T1000 (cell line): ENCODE measurements at places on chromosomes 7 and 10.
A peak's percentile ranks its signal among the peaks of the same experiment; 100 is the strongest.

DNA sequence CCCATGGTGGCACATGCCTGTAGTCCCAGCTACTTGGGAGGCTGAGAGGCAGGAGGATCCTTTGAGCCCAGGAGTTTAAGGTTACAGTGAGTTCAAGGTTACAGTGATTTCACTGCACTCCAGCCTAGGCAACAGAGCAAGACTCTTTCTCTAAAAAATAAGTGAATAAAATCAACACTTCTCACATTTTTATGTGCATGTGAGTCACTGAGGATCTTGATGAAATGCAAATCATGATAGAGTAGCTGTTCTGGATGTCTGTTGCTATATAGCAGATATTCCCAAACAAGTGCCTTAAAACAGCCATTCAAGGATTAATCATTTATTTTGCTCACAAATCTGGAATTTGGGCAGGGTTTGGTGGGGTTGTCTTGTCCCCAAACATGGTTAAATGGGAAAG is 62.3 kb upstream of the ARHGAP12 start:
- DNase-seq: no peak

- no peak for DNase-seq
These were observed 40.5 kb downstream of the PWWP2B start for GRCh38 chr10:132437541-132437950.

DNA sequence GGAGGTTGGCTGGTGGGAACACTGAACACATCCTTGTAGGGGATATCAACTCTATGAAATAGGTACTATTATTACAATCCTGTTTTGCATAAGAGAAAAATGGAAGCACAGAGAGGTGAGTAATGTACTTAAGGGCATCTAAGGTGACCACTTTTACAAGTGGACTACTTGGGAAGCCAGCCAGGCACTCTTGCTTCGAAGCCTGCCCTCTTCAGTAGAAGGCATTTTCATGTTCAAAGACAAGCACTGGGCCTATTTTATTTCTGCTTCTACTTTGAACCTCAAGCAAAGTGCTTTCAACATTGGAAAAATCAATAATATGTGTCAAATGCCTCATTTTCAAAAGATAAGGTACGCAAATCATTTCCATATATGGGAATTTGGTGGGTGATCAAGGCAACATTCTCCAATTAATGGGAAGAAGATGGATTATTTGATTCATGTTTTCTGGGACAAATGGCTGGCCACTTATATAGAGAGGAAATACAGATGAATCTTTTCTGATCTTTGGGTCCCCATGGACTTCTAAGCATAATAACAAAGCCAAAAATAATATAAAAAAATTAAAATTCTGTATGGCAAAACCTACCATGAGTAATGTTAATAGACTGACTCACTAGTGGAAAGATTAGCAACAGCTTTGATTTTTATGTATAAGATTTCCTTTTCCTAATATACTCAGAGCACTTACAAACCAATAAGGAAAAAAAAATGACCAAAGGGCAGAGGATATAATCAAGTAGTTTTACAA is 270.2 kb downstream of the FRMD4A start:
- no peak for DNase-seq

GRCh38 chr7:97024209-97025129 is at the start of gene DLX5:
TSS of gene DLX5 (minus strand) at chr7:97024831. CDS start at chr7:97024623, 208 bp downstream.
- DNase-seq: no peak

GRCh38 chr10:36547965-36548364 is 577.4 kb upstream of the ANKRD30A start:
- DNase-seq: no peak

GRCh38 chr10:104396581-104396980 is 42.9 kb downstream of the CFAP58 start:
- no peak for DNase-seq

DNA sequence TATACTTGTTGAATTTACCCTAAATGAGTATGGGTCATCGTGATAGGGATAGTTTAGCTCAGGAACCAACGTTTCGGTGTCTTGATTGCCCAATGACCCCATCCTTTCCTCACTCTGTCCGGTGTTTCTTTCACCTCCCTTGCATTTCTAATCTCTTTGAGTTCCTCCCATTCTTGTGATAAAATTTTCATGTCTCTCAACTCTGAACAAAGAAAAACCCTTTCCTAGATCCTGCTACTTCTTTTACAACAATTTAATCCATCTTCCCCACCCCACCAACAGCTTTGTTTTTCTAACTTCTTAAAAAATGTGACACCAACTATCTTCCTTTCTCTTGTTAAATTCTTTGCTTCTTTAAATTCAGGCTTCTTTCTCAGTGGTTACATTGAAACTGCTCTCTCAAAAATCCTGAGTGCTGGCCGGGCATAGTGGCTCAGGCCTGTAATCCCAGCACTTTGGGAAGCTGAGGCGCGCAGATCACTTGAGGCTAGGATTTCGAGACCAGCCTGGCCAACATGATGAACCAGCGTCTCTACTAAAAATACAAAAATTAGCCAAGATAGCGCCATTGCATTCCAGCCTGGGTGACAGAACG is 130.3 kb upstream of the MINDY3 start:
- no peak for DNase-seq

- no peak for DNase-seq
These were observed 5.7 kb downstream of the ELN start for GRCh38 chr7:74033372-74034311.

DNA sequence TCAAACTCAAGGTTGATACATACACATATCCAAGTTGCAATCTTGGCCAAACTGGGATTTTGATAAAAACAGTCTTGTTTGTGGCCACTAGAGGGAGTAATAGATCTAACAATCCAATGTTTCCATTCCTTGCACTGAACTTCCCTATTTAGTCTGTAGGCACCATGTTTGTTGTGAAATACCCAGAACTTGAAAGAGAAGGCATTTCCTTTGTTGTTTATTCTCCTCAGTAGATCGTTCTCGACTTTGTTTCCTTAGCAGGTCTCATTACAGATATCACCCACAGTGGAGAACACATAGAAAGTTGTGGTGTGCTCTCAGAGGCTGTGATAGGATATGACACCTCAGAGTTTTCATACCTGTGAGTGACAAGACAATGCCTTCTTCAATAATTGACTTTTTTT is 70.3 kb upstream of the MXI1 start:
- DNase-seq: peak; percentile 6

DNA sequence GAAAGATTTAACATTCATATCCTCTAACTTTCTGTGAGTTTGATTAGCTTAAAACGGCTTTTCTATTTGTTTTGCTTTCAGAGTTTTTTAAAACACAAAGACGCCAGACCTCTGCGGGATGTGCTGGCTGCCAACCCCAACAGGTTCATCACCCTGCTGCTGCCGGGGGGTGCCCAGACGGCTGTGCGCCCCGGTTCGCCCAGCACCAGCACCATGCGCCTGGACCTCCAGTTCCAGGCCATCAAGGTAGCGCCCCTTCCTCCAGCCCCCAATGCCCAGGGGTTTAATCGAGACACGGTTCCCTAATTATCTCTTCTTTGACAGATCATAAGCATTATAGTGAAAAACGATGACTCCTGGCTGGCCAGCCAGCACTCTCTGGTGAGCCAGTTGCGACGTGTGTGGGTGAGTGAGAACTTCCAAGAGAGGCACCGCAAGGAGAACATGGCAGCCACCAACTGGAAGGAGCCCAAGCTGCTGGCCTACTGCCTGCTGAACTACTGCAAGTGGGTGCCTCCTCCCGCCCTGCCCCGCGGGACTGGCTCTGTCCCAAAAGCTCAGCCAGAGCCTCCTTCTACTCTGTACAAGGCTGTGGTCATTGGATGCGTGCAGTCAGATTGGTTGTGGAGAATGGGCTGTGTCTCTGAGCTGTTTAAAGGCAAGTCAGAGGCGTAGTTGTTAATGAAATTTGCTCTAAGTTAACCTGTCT is 71.2 kb downstream of the TRRAP start:
- no peak for DNase-seq

GRCh38 chr10:20962165-20962564 is 65.1 kb upstream of the NEBL start:
- DNase-seq: no peak

DNA sequence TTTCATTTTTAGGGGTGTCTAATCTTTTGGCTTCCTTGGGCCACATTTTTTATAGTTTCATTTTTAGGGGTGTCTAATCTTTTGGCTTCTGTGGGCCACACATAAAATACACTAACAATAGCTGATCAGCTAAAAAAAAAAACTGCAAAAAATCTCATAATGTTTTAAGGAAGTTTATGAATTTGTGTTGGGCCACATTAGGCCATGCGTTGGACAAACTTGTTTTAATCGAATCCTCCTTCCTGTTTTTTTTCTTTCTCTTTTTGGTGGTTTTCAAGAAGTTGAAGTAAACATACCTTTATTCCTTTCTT is 37.4 kb downstream of the ZNRF2 start:
- no peak for DNase-seq

DNA sequence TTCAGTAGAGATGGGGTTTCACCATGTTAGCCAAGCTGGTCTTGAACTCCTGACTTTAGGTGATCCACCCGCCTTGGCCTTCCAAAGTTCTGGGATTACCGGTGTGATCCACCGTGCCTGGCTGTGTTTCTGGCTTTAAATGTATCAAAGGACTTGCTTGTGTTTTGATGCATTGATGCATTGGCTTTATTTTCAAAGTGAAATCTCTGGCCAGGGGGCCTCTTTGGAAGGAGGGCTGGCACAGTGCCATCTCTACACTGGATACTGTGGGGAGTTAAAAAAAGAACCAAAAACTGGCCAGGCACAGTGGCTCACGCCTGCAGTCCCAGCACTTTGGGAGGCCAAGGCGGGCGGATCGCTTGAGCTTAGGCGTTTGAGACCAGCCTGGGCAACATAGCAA is 16.0 kb downstream of the MNX1 start:
- DNase-seq: no peak
